ENCODE measurements at places on chromosomes 7 and 10.

- DNase-seq = no peak
Measured at GRCh38 chr10:124158592-124158991, 65.2 kb upstream of the CHST15 start.

DNA sequence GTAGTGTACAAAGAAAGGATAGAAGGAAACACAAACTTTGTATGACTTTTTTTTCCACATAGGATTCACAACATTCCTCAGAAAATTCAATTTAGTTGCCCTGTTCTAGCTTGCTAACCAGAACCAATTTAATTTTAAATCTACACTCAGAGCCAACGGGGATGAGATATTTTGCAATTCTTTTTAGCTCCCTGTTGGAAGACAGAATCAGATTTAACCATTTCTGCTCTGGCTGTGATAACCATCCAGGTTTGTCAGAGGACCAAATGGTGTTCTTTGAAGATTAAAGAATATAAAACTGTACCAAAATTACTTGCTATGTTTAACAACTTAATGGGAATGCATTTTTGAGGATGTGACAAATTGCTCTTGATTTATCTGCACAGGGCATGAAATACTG lies 319.7 kb downstream of the HPSE2 start:
- no peak for DNase-seq

DNA sequence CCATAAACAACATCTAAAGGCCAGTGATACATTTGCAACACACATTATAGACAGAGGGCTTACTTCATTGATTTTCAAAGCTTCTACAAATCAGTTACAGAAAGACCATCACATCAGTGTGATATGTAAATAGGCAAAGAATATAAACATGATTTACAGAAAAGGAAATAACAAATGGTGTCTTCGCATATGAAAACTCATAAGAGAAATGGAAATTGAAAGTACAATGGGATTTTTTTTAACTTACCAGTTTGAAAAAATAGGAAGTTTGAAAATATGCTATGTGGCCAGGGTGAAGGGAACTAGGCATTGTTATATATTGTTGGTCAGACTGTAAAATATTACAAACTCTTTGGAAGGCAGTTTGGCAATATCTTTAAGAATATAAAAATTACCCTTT lies 27.3 kb downstream of the SEC23IP start:
- DNase-seq = no peak

DNA sequence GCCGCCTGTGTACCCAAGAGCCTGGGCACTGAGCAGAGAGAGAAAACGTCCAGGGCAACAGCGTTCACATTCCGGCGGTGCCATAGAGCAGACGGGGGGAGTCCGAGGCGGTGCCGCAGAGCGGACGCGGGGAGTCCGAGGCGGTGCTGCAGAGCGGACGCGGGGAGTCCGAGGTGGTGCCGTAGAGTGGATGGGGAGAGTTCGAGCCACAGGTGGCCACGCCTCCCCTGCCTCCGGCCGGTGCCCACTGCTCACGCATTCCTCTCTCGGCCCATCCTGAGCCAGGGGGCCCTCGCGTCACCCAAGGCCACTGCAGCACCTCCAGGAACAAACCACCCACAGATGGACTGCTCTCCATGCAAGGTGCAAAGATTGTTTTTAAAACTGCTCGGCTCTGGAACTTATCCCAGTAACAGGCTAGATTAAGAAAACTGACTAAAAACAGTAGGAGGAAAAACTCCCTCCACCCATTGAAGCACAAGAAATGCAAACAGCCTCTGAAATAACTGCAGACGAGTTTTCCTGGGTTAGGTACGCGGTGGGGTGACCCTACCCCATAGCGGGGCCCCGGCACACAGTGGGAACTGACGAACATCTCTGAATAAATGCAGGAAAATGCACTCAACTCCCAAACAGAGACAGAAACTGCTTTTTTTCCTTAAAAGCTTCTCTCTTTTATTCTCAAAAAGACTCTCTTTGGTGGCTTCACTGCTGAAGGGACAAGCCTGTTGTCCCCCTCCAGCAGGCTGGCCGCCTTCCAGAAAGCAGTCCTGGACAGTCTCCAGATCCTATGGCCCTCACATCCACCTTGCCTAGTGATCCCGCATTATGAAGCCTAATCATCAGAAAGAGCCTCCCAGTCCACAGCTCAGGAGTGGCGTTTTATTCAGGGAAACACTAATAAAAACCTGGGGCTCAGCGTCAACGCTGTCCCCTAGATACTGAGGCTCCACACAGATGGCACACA lies 55.9 kb downstream of the DIP2C start:
- DNase-seq = no peak

- no peak for DNase-seq
Measured at GRCh38 chr10:121559326-121560026, 38.8 kb downstream of the FGFR2 start.

DNA sequence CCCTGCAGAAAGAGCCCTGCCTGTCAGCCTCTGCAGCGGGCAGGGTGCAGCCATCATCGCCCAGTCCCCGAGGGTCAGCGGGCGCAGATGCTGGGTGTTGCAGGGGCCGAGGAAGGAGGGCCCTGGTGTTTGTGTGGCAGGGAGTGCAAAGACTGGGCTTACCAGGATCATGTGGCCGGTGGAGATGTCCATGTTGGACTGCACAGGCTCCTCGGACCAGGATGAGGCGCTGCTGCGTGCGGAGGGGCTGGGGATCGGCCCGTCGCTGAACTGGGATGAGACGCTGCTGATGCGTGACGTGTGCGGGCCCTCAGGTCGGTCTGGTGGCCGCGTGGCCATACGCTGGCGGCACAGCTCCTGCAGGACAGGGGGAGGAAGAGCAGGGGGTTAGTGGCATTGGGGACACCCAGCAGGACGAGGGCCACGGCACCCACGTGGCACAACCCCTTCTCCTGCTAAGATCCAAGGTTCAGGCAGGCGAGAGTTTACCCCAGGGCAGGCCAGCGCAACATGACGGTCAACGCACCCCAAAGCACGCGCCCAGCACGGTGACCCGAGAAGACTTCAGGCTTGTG lies 319.5 kb downstream of the DNAJB6 start:
- no peak for DNase-seq

GRCh38 chr10:104574838-104575237 lies 66.3 kb upstream of the SORCS3 start:
- DNase-seq = no peak

DNA sequence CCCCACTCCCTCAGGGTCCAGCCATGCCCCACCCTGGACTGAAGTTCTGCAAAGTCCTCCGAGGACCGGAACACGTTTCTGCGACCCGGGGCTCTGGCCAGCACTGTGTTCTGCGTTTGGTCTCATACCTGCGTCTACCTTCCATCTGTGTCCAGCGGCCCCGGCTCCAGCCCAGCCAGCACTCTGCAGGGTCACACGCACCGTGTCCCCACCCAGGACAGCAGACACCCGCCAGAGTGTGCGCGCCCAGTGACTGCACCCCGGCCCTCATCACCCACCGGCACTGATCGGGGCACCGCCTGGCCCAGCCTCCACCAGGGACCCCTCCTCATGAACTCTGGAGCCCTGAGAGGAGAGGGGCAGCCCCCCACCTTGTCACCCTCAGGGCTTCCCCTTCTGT lies 20.3 kb downstream of the SLC29A4 start:
- DNase-seq = no peak

DNA sequence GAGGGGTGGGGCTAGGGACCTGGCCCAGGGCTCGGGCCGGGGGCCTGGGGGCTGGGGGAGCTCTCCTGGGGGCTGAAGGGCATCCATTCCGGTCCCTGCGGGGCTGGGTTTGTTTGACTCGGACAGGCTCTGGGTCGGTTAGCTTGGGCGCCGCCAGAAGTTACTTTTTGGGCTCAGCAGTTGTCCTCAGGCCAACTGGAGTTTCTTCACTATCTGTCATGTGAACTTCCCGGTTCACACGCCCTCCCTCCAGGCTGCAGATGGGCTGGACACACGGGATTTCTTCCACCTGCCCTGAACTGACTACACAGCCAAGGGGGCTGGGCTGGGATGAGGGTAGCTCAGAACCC lies 3.8 kb downstream of the SLC4A2 start:
- no peak for DNase-seq

GRCh38 chr7:77200542-77200941 lies 923 bp upstream of the FGL2 start:
- DNase-seq = no peak

GRCh38 chr10:119348516-119349240 lies 141.3 kb downstream of the GRK5 start:
- DNase-seq = no peak

GRCh38 chr10:33939892-33940291 lies 605.4 kb upstream of the NRP1 start:
- DNase-seq = no peak

- no peak for DNase-seq
Measured at GRCh38 chr10:78935697-78936407, 132.9 kb upstream of the ZMIZ1 start.

DNA sequence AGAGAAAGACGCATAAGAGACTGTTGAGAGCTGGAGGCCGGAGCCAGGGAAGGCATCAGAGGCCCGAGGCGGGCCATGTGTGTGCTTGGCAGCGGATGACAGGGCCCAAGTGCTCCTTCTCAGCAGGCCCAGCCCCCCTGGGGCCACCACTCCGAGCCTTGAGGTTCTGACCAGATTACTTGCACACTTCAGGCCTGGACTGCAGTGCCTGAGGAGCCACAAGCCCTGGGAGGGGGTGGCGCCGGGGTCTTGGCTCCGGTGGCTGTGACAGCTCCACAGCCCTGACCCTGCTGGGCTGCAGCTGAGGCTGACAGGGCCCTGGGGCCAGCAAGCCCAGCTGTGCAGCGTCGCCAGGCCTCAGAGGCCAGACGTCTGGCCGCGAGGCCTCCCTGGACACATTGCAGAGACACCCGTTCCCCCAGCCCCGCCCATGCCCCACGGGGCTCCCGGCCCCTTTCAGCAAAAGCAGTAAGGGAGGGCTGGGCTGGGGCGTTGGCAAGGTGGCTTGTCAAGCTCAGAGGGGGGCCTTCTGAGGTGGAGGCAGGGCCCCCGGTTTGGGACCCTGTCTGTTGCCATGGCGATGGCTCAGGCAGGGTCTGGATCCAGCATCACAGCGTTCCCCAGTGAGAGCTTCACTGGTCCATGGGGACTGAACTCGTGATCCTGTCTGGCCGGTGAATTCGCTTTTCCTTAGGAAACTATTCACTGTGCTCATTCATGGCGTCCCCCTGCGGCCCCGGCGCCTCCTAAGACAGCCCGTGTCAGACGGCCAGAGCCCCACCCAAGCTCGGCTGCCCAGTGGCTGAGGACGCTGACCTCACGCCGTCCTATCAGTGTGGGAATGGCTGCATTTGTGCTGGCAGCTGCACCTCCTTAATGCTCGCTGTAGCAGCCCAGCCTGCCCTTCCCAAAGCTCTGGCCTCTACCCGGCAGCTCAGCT lies 5.7 kb downstream of the ELN start:
- DNase-seq = no peak

DNA sequence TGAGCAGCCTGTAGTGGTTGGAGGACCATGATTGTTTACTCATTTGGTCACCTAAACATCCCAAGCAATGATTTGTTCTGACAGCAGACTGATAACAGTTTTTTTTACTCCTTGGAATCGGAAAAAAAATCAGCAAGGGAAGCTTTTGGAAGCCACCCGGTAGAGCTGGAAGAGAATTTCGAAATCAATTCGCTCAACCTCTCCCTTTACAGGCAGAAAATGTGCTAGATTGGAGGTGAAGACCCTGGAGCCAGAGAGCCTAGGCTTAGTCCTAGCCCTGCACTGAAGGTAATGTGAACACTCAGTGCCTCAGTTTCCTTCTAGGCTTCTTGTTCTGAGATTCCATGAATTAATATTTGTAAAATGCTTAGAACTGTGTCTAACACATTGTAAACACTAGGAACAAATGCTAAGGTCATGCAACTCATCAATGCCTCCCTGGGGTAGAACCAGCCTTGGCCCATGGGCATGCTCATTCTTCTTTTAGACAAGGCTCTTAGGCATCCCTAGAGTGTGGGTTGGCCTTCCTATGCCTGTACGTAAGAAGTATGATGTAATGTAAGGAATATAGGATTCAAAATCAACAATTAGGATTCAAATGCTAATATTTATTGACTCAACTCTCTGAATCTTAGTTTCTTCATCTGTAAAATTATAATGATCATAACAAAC lies 52.7 kb downstream of the MET start:
- no peak for DNase-seq

- no peak for DNase-seq
Measured at GRCh38 chr10:42872865-42873435, 90.4 kb downstream of the BMS1 start.

- no peak for DNase-seq
Measured at GRCh38 chr7:1064581-1064980, 20.2 kb downstream of the GPR146 start.

DNA sequence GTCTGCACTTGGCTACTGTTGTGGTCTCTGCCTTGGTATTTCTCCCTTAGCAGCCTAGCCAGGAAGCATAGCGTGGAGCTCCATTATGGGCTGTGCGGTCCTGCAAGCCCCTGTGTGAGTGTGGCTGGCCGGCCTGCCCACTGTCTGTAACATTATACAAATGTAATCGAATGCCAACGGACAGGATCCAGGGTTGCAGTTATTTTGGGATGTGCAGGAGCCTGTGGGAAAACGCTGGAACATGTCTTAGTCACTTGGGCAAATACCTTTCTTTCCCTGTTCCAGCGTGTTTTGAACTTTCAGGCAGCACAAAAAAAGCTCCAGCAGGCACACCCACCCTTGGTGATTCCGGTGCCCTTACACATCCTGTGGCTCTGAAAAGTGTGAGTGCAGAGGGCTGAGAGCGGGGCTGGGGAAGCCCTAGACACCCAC lies 29.5 kb downstream of the BAG3 start:
- no peak for DNase-seq

- DNase-seq = no peak
Measured at GRCh38 chr10:33286157-33286934, 48.1 kb downstream of the NRP1 start.

DNA sequence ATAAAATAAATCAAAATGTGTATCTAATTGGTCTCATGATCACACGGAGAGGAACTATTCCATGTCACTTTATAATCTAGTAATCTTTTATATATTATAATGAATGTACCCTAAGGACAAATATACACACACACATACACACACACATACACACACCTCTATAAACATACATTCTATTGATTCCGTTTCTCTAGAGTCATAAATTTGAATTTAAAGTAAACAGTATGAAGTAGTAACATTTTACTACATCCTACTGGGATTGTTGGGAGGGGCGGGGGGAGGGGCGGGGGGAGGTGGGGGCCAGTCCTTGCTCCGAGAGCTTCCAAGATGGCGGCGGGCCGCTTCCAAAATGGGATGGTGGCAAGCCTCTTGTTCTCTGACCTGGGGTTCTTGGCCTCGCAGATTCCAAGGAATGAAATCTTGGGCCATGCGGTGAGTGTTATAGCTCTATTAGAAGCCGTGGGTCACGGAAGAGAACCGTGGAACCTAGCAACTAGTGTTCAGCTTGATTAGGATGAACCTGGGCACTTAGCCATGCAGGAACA lies 143.2 kb downstream of the REEP3 start:
- DNase-seq = no peak

DNA sequence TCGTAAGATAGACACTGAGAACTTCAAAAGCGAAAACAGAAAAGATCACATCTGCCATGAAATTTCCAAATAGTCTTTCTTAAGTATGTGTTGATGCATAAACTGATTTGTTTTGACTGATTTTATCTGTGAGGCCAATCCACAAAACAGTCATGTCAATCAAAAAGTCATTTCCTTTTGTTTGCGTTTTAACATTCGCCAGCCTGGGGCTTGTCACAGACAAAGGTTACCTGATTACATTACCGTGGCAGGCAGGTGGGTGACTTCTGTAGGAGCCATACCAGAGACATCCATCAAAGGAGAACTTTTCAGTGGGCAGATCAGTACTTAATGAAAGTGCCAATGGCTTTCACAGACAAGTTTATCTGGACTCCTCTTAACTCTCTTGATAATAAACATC lies 45.5 kb upstream of the BET1 start:
- no peak for DNase-seq

All from cortex of kidney (tissue), 1 donor.